ENCODE measurements at places on chromosomes 5 and 9.

DNA sequence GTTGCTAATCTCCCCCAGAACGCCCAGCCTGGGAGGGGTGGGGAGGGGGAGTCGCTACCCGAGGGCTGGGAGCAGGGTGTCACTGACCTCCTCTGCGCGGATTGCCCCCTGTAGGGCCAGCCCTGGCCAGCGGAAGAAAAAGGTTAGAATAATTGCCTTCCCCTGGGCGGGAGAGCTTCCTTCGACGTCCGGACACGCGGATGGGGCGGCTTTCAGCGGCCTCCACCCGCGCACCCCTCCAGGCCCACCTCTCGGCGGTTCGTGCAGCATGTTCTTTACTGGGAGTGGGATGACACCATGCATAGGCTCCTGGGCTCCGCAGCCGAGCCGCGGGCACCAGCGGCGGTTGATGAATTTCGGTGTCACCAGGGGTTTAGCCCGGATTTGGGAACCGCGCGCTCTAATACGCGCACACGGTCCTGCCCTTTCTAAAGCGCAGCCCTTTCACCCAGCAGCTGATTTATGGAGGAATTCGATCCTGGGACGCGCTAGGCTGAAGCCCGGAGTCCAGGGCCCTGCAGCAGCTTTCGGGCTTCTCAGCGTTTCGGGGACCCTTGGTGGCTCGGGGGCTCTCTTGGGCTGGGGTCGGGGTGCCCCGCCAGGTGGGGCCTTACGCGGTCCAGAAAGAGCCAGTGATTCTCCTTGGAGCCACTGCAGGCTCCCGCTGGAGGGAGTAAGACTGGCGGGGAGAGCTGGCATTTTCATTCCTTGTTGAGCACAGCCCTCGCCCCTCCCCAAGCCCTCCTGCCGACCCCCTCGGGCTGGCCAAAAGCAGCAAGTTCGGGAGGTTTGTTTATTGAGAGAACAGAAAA is 10.1 kb downstream of the LMX1B start:
- DNase-seq: no peak

DNA sequence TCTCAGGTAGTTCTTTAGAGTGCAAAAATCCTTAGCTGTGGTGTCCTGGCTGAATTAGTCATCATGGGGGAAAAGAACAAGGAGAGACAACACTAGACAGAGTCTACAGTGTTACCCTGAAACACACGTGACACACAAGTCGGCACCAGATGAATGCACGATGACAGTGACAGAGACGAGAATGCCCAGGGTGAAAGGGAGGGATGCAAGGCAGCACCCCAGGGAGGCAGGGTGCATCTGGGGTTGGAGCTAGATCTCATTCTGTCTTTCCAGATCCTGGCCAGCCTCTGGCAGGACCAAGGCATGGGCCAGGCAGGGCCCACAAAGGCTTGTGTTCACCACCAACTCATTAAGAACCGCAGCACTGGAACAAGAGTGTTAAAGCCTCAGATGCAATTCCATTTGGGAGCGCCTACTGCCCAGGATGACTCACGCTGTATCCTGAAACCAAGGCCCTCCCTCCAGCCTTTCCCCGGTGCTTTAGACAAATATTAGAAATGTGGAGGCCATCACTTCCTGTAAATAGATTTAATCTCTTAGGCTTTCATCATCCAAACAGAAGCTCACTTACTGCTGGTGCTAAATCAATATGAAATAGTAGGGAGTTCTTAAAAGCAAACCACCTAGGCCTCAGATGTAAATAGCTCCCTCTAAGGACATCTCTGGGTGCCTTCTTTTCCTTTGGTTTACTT is 56.1 kb downstream of the IRX2 start:
- DNase-seq: no peak

GRCh38 chr9:113805486-113806132 is 70.5 kb upstream of the ZNF618 start:
- no peak for DNase-seq

DNA sequence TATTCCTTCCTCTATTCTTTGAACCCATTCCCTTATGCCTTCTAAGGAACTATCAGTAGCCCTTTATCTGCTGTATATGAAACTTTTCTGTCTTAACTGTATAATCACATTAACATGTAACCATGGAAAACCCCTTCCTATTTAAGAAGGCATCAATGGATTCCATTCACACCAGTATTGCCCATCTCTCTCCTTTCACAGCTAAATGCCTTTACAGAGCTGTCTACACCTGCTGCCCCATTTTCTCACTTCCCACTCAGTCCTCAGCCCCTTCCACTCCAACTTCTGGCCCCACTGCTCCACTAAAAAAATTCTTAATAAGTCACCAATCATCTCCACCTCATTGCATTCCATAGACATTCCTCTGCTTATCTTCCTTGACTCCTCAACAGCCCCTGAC is 50.8 kb downstream of the SEC61B start:
- no peak for DNase-seq

DNA sequence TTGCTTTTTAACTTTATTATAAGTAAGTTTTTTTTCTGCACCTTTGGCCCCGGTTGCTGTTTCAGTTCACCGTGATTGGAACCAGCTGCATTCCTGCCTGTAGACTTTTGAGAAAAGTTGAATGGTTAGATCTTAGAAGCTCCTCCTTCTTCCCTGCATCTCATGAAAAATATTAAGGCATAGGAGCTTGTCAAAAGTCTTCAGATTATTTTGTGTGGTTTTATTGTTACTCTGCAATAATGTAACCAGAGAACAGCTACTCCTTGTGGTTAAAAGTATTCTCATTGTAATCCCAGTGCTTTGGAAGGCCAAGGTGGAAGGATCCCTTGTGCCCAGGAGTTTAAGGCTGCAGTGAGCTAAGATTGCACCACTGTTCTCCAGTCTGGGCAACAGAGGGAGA is 3.3 kb upstream of the SLC2A8 start:
- no peak for DNase-seq

DNA sequence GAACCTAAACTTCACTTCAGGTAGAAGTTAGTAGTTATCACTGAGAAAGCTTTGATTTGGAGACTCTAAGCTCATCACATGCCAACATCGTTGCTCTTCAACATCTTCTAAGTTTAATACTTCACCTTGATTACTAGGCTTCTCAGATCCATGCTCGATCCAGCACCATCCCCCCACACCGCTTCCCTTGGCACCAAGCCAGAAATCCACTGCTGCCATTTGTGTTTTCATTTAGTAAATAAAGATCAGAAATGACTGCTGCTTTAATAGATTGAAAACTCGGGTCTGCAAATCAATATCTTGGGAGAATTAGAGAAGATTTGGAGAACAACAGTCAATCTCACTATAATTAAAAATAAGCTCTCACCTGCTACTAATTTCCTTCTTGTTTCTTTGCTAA is 214.7 kb upstream of the NR4A3 start:
- DNase-seq: no peak

DNA sequence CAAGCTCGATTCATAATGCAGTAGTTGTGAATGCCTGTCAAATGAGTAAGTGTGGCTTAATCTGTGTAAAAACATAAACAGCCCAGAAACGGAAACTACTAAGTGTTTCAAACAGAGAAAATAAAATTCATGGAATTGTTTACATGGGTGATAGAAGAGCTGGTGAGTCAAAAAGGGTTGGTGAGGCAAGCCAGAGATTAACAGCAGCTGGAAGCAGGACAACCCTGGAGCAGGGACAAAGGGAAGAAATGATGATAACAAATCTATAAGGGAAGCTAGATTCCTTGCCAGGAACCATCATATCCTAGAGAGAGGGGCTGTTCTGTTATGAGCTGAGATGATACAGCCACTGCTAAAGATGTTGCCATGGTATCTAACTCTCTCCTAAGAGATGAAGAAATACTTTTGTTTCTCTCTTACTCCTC is 18.0 kb upstream of the PRR16 start:
- peak; percentile 80 for DNase-seq

GRCh38 chr5:59126016-59126707 is 543.3 kb downstream of the RAB3C start:
- no peak for DNase-seq

- no peak for DNase-seq
Measured at GRCh38 chr9:130487500-130487899, 42.7 kb downstream of the ASS1 start.

- no peak for DNase-seq
Measured at GRCh38 chr5:12902611-12903010, 998.4 kb upstream of the CTNND2 start.

GRCh38 chr5:157046041-157046440 is 12.9 kb downstream of the HAVCR1 start:
- peak; percentile 61 for DNase-seq

DNA sequence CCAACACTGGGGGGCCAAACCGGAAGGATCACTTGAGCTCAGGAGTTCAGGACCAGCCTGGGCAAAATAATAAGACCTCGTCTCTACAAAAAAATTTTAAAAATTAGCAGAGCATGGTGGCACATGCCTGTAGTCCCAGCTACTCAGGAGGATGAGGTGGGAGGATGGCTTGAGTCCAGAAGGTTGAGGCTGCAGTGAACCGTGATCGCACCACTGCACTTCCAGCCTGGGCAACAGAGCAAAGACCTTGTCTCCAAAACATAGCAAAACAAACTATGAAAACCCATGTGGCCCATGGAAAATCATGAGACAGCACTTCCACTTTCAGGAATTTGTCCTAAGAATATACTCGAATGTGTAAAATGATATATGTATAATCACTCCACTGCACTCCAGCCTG is 6.1 kb downstream of the SETX start:
- DNase-seq: no peak

DNA sequence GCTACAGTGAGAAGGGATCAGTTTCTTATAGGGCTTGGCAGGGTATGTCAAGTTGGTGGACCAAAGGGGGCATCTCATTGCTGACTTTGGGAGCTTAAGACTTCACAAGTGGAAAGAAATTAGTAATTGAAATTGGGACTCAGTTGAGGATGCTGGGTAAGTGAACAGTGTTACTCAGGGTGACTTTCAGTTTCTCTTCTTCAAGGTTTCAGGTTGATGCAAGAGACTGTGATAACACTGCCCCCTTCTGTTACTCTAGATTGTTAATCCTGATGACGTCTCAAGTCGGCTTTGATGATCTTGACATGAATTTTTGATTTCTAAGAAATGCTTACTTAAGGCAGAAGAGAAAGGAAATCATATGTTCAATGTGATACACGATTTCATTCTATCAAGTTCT is 21.3 kb downstream of the KCTD16 start:
- peak; percentile 77 for DNase-seq

GRCh38 chr9:70553707-70554673 is 139.5 kb upstream of the KLF9 start:
- peak; percentile 73 for DNase-seq
